ENCODE measurements at places on chromosomes 13 and 19. TPM values are rescaled to one million over a fixed set of nuclear protein-coding genes. Genes with fewer than 3 reads are reported as not detected.

SYNE4 gene
- total RNA-seq, result not detected

ZNF606 gene
- total RNA-seq, result 7.7 TPM

TGFBR3L gene
- not detected for total RNA-seq

EDNRB gene
- 666 TPM for total RNA-seq

ZNF888 gene
- total RNA-seq, result 4.7 TPM

LHB gene
- total RNA-seq, result not detected

IQCN gene
- total RNA-seq, result 2.8 TPM

ZNF568 gene
- 7.0 TPM for total RNA-seq

GJB2 gene
- 0.34 TPM for total RNA-seq

ZNF600 gene
- total RNA-seq, result 5.0 TPM

FCER2 gene
- total RNA-seq, result not detected

FAM83E gene
- not detected for total RNA-seq

PSG11 gene
- not detected for total RNA-seq

GPI gene
- 186 TPM for total RNA-seq

SIGLEC9 gene
- not detected for total RNA-seq

DIAPH3 gene
- 21.0 TPM for total RNA-seq

ZNF491 gene
- 3.7 TPM for total RNA-seq
